CD4-positive, alpha-beta T cell treated with Interleukin-15 for 4 hours (primary cell): ENCODE measurements at places on chromosomes 1 and 21.
A peak's percentile ranks its signal among the peaks of the same experiment; 100 is the strongest.

DNA sequence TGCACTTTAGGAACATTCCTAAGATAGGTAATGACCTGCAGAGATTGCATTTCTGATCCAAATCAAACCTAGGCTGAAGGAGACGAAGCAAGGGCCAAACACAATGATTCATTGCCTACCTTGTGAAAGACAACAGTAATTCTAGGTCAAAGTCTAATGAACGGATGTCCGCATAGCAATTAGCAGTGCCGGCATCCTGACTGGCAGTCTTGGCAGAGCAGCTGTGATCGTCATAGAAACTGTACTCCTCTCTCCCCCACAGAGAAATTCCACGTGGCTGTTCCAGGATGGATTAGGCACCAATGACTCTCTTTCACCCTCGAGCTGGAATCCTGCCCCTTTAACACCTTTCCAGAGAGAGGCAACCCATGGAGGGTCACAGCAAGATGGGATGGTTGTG is 28.9 kb upstream of the VAV3 start:
- no peak for DNase-seq

GRCh38 chr1:89855413-89856123 is 34.7 kb downstream of the LRRC8D start:
- peak; percentile 71 for DNase-seq

- DNase-seq: no peak
Measured at GRCh38 chr1:118989878-118990378, 1.8 kb upstream of the TBX15 start.

- no peak for DNase-seq
Measured at GRCh38 chr1:10918531-10918930, 93.9 kb upstream of the TARDBP start.

DNA sequence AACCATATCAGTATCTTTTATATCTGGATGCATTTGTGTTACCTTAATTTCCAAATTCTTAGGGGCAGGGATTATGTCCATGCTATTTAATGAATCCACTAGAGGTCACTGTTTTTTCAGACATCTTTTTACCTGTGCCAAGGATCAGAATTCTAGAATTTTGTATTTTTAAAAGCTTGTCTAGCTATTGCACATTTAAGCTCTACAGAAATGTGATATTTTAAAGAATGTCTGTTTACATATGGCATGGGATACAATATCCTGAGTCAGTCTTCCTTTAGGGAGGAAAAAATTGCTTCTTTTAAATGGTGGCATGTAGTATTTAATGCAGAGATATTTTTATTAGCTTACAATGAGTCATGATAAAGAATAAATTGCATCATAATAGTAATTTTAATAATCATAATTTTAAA is 11.3 kb downstream of the RPAP2 start:
- DNase-seq: peak; percentile 43

DNA sequence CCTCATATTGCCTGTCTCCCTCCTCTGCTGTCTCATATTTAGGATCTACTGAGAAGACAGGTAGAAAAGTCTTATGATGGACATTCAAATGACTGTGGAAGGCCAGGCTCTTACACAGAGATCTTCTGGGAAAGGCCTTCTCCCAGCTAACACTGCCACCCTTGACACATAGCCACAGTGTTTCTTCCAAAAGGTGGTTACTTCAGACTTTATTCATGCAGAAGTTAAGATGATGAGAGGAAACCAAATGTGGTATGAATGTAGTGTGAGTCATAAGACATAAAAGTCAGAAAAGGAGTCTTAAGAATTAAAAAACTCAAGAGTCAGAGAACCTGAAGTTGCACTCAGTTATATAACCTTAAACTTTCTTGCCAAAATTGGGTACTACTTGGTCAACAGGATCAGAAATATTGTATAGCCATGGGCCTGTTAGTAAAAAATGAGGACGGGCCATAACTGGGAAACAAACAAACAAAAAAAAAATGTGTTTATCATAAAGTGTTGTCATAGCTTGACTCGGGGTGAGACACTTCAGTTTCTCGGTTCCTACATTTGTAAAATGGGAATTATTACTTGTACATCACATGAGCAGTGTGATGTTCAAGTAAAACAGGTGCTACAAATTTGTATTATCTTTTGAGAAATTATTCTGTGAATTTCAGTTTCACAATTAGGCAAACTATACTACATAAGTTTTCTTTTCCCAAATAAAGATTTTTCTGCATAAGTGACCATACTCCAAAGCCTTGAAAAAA is 1.2 kb upstream of the DENND1B start:
- DNase-seq: peak; percentile 57
